ENCODE measurements at places on chromosomes 4 and X. TPM values are rescaled to one million over a fixed set of nuclear protein-coding genes. Genes with fewer than 3 reads are reported as not detected.

GAGE12F gene
- not detected for total RNA-seq

RPS6KA6 gene
- total RNA-seq: 3.8 TPM

C4orf51 gene
- total RNA-seq: not detected

LANCL3 gene
- 0.33 TPM for total RNA-seq

GPR173 gene
- 12.6 TPM for total RNA-seq

- no peak for DNase-seq
Observed at GRCh38 chrX:107823456-107823855, 2.2 kb upstream of the MID2 start.

GRCh38 chr4:156545003-156545785 is 426.4 kb downstream of the PDGFC start:
- no peak for DNase-seq

- DNase-seq: no peak
Observed at GRCh38 chr4:47050761-47051725, 19.7 kb downstream of the GABRB1 start.

DNA sequence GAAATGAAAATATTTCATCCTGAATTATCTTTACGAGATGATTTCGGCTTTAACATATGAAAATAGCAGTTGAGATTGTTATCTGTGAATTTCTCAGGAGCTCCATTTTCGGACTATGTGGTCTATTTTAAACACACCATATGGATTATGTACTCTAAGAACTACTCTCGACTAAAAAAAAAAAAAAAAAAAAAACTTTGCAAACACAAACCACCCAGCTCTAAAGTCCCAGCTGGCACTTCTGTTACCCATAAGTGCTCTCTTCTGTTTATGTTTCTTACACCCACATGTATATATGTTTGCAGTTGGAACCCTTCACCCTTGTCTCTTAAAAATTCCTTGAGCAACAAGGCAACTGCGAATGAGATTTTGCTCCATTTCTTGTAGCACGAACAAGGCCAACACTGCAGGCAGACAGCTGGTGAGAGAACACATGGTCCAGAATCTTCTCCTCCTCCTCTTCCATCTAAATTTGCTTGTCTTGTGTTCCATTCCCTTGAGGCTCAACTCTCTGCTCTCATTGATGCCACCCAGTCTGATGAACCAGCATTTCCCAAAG is 172.7 kb upstream of the HCCS start:
- no peak for DNase-seq

DNA sequence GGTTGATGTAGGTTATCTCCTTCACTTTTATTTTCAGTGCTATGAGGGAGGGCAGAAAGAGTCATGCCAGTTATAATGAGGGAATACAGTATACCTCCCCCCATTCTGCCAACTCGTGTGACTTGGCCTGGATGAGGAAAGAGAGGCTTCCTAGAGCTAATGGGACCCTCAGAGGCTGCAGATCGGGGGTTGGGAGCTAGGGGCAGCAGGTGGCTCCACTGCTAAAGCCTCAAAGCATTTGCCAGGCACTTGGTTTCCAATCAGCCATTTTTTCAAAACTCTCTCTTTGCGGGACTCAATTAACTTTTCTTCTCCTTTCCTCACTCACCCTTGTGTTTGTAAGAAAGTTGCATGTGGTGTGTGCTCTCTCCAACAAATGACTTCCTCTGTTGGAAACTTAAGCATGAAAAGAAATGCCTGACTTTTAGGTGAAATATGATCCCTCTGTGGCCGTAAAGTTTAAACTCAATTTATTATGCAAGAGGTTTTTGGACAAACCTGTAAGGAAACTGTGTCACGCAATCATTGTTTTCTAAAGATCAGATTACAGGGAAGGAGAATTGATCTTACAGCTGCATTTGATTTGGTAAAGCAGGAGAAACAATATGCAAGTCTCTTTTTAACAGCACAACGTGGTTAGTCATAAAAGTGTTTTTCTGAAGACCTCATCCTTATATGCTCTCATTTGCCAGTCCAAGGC is 7.0 kb downstream of the SFRP2 start:
- DNase-seq: no peak

DNA sequence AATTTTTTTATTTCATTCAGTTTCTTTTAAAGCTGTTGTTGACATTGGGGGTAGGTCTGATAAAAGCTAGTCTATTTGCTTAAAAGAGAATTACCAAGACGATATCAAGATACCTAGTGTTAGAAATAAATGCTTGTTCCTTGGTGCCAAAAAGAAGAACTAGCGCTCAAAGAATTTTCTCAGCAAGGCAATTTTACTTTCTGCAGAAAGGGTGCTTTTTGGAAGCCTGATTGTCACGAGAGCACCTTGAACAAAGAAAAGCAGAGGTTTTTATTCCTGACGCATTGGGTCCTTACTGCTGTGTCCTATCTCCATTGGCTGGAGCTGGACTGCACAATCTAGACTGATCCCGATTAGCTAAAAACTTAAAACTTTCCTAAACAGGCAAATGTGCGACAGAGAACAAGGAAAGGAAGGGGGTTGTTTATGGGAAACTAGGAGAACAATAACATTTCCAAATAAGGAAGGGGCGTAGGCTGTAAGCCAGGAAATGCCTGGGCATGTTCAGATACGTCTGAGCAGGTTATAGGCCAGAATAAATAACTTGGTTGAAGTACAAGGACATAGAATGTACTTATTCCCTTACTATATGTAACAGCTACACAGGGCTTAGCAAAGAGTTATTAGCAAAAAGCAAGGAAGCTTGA is 50.3 kb upstream of the STPG2 start:
- no peak for DNase-seq

DNA sequence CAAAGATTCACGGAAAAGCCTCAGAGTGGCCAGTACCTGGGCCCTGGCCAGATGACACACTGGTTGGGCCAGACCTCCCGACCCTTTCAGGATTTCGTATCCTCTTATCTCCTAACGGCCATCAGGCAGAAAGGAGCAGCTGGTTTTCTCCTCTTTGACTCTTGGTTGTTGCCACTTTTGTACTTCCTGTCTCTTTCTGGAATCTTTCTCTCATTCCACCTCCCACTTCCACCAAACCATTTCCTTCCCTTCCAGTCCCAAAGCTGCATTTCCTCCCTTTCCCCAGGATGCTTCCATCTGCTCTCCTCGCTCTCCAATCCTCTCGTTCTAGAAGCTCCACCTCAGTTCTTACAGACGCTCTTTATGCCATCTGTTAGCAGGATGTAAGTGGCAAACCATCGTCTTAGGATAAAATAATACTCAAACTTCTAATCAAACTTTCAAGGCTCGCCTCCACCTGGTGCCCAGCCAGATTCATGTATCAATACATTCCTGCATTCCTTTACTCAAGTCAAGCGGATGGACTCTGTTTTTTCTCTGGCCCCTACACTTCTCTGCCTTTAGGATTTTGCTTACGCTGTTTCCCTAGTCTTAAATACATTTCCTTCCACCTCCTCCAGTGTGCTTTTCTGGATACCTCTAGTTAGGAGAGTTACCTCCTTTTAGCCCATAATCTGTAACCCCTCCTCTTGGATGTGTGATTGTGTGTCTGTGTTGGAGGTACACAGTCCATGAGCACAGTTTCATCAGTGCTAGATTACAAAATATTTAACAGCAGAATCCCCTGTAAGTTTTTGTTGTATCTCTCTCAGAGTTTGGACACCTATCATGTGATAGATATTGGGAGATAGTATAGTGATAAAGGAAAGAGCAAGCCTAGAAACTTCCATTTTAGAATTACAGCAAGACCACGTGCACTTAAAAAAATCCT is 70.4 kb downstream of the LDB2 start:
- no peak for DNase-seq

- DNase-seq: no peak
Observed at GRCh38 chrX:146481735-146482134, 327.8 kb upstream of the CXorf51B start.

- no peak for DNase-seq
Observed at GRCh38 chrX:630007-630611, 482 bp upstream of the SHOX start.

DNA sequence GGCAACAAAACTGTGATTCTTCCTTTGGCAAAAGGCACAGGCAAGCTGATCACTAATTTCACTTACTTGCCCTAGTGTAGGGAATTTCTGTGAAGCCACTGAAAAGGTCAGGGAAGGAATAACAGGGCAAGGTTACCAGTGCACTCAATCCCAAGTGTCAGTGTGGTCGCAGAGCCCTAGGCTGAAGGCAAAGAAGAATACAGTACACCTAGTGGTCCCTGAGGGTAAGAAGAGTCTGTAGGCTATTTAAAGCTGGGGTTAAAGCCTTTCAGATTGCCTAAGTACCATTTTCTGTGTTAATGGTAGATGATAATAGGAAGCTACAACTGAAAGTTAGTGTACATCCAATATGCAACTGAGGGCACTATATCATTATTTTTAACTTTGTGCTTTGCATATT is 173.6 kb upstream of the NRK start:
- DNase-seq: no peak

DNA sequence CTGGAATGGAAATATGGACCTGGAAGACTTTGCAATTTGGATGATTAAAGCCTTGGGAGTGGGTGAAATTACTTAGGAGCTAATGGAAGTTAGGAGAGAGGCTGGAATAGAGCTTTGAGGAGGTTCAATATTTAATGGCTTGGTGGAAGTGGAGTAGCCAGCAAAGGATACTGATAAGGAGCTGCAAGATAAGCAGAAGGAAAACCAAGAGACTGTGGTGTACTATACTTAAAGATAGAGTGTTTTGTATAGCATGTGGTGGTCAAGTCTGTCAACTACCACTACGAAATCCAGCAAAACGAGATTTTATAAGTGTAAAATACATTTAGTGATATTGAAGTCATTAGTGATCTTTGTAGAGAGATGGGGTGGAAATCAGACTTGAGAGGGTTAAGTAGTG is 54.0 kb upstream of the TMLHE start:
- DNase-seq: no peak

DNA sequence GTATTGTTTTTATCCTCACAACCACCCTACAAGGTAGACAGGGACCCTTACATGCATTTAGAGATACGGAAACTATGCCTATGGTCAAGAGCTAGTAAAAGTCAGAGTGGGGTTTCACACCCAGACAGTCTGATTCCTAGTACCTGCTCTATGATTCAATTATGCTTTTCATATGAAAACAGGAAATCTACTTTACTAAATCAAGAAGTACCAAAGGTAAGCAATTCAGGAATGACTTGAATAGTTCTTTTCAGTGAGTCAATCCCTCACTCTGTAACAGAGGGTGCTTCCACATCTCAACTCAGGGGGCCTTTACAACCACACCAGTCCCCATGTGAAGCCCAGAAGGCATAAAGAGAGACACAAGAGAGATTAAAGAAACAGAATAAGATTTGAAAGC is 191.4 kb downstream of the PPP3CA start:
- DNase-seq: no peak

- DNase-seq: no peak
Observed at GRCh38 chrX:150358651-150359050, 4.5 kb upstream of the MAMLD1 start.

- DNase-seq: no peak
Observed at GRCh38 chr4:113325876-113326615, 276.6 kb downstream of the ANK2 start.

GRCh38 chr4:169383724-169384123 is 113.0 kb upstream of the SH3RF1 start:
- DNase-seq: peak; percentile 80

DNA sequence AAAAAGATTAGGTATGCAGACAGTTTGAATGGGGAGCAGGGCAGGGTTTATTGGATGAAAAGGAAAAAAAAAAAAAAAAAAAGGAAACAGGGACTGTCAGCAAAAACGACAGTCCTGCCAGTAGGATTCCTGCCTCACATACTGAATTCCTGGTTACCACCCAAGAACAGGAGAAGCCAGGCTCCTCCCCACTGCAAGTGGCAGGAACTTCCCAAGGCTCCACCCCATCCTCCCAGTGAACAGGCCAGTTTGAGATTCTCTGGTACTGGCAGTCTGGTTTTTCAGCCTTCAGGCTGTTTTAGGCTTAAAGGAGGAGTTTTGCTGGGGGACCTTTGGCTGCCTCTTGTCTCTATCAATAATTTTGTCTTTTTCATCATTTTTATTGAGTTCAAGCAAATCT is 360.0 kb upstream of the CXorf51A start:
- no peak for DNase-seq

DNA sequence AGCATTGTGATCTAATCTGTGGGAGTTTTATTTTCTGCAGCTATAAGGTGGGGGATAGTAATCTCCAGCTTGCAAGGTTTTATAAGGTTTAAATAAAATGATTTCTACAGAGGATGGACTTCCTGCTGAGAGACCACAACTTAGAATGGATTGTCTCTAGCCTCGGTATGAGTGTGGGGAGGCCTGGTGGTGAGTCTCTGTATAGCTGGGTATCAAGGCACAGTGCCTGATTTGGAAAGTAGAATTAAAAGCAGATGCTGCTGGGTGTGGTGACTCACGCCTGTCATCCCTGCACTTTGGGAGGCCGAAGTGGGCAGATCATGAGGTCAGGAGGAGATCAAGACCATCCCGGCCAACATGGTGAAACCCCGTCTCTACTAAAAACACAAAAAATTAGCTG is 162.0 kb upstream of the GATB start:
- DNase-seq: no peak

GRCh38 chrX:9466124-9466495 is 1.3 kb downstream of the TBL1X start:
- DNase-seq: peak; percentile 76

DNA sequence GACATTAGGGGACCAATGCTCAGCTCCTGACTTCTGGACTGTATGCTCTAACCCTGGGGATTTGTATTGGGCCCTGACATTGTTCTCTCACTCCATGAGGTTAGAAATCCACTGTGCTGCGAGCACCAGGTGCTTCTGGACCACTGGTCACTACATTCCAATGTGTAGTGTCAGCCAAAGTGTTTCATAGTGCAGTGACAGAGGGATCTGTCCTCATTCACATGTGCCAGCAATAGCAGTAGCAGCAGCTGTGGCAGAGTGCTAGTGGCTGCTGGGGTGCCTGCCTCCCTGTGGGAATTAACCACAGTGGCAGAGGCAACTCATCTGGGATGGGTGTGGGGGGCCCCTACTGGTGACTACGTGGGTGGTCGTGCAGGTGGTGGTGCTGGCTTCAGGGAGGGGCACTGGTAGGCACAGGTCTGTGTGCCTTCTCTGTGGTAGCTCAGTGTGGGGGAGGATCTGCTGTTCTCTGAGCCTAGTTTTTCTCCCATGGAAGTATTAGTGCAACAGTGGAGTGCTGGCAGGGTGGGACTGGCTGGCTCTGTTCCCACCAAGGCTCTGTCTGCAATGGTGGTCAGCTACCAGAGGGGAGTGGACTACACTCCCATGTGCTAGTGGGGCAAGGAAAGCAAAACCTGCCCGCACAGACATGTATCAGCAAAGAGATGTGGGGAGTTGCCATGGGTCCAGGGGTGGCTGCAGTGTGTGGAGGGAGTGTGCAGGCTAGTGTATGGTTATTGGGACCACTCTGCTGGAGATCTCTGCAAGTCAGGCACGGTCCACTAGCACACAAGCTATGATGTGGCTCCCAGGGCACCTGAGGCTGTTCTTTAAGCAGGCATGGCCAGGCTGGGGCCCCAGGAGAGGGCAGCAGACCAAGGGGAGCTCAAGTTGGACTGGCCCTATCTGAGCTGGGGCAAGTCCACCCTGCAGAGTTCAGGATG is 78.5 kb downstream of the SCLT1 start:
- DNase-seq: no peak

Measured in cardiac muscle cell (in vitro differentiated cells and primary cell).